ENCODE measurements at places on chromosomes 6 and 20.

- no peak for DNase-seq
Measured at GRCh38 chr6:166333172-166333995, 9.0 kb downstream of the SFT2D1 start.

DNA sequence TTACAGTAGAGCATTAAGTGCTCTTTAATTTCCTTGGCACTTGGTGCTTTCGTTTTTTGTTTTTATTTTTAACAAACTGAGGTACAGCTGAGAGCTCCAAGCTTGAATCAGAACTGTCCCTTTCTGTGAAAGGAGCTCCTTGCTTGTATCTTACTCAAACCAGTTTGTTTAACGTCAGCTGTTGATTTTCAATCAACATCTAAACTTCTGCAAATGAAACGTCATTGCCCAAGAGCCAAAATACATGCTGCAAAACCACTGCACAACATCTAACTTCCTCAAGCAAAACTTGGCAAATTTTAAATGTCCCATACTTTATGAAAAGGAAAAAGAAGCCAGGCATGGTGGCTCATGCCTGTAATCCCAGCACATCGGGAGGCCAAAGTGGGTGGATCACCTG, 15.2 kb downstream of the VNN2 start:
- DNase-seq: no peak

DNA sequence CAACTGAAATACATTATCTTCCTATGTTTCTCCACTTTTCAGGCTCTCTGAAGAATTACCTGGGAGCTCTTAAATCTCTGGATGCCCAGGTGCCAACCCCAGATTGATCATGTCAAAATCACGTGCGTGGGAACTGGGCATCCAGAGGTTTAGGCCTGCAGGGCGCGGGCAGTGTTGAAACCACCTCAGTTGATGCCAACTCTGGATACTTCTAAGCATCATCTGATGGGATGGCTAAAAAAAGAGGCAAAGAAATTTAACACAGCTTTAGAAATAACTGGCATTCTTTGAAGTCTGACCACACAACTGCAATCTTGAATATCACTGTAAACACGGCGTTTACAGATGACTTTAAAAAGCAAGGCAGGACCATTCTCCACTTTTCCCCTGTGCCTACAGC, 41.9 kb downstream of the PTGIS start:
- no peak for DNase-seq

DNA sequence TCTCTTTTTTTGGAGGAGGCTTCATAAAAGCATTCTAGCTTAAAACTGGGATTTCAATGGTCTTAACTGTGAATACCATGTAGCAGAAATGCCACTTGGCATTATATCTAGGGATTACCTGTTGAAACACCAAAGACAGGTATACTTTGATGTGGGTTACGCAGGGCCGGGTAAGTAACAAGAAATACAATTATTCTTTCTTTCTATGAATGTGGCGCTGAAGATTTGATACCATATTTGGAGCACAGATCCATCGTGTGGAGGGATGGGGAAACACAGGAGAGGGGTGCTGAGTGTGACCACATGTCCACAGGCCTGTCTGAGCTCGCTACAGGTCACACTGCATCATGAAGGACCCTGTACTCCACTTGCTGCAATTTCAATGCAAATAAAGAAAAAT, 257.8 kb downstream of the GMPR start:
- DNase-seq: no peak

DNA sequence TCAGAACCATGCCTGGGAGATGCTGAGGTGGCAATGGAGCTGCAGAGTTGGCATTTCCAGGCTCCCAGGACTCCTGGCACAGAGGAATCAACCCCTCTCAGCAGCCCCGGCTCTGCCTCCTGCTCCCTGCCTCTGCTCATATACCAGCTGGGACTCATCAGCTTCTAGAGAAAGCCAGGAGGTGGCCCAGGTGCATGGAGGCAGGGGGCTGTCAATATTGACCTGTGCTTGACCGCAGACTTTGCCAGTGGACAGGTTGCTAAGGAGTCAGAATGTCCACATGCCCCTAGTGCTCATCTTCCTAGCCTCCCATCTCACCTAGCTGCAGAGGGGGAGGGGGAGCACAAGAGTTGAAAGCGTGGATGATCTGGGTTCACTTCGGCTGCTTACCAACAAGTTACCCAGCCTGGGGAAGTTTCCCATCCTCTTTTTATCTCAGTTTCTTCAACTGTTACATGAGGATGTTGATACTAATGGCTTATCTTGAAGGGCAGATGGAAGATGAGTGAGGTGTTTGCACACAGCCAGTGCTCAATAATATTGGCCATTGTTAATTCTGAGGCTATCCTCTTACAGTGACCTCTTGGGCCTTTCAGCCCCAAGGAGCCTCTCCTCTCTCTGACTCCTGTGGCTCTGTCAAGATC, 9.2 kb upstream of the SCRT2 start:
- no peak for DNase-seq

DNA sequence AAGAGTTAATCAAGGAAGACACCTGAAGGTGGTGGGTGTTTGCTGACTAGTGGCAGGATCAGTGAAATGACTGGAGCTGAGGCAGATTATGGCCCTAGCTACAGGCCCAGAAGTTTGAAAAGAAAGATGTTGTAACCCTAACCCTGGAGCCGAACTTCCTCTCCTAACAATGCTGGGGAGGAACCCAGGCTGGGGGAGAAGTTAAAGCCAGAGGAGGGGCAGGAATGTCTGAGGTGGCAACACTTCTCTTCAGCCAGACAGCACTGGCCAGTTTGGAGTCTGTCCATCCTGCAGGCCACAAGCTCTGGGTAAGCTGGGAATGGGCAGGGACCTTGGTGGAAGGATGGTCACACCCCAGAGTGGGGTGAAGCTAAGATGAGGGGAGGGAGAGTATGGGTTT, at the start of gene LST1:
TSS of gene LST1 (plus strand) at position 270 of the 400 bp plus-strand sequence. CDS start 1,023 bp downstream, outside the sequence.
- DNase-seq: no peak

DNA sequence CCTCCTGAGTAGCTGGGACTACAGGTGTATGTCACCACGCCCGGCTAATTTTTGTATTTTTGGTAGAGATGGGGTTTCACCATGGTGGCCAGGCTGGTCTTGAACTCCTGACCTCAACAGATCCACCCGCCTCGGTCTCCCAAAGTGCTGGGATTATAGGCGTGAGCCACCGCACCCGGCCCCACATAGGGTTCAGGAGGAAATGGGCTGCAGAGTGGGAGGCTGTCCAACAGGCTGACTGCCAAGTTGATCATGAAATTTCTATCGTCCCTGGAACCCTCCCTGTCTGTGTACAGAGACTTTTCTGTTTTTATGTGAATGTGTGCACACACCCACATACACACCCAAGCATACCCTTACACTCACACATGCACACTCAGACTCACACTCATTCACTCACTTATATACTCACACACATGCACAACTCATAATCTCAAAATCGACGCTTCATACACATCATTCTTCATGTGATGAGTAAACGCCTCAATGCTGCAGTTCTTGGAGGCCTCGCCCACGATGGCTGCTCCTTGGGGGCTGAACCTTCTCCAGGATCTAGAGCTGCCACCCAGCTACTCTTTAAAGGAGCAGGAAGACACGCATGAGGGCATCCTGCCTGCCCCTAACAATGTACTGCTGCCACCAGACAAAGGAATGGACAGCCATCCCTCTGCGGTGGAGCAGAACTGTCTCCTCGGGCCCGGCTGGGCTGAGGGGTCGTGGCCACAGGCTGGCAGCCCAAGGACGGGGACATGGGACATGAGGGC, 35.6 kb downstream of the SUN5 start:
- DNase-seq: no peak

- no peak for DNase-seq
Measured at GRCh38 chr20:33896509-33896908, 85.4 kb downstream of the CHMP4B start.

- no peak for DNase-seq
Measured at GRCh38 chr6:168765752-168766151, 324.8 kb downstream of the SMOC2 start.

GRCh38 chr6:87181903-87182302, 26.5 kb downstream of the ZNF292 start:
- no peak for DNase-seq

GRCh38 chr20:48544402-48545339, 283.1 kb downstream of the PREX1 start:
- DNase-seq: no peak

DNA sequence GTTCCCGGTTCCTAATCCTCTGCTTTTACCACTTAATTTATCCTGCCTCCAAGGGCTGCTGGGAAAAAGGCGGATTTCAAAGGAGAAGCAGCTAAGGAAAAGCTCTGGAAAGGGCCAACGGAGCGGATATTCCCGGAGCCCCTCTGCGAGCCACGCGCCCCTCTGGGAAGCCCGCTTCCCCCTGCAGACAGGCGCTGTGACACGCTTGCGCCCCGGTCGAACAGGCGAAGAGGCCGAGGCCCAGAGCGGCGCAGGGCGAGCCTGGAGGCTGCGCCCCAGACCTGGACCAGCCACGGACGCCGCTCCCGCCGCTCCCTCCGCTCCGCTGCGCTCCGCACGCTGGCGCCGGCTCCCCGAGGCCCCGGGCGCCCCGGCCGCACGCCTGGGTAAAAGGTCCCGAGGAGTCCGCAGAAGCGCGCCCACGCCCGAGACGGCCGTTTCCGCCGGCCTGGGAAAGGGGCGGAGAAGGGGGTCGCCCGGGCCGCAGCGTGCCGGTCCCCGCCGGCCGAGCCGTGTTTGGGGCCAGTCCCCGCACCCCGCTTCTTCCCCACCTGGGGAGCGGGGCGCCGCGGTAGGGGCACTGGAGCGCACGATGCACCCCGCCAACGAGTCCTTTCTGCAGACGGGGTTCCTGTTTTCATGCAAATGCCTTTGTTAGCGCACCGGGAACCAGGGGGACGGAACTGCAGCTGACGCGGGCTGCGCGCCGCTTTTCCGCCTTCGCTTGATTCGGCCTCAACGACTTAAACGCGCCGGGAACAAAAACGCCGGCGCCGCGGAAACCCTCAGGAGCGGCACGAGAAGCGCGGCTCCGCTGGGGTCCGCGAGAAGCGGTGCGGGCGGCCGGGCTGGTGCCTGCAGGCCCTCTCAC, 91.9 kb upstream of the SIRPA start:
- DNase-seq: peak; percentile 35

GRCh38 chr6:39576556-39577303, 148.5 kb downstream of the KIF6 start:
- DNase-seq: no peak

DNA sequence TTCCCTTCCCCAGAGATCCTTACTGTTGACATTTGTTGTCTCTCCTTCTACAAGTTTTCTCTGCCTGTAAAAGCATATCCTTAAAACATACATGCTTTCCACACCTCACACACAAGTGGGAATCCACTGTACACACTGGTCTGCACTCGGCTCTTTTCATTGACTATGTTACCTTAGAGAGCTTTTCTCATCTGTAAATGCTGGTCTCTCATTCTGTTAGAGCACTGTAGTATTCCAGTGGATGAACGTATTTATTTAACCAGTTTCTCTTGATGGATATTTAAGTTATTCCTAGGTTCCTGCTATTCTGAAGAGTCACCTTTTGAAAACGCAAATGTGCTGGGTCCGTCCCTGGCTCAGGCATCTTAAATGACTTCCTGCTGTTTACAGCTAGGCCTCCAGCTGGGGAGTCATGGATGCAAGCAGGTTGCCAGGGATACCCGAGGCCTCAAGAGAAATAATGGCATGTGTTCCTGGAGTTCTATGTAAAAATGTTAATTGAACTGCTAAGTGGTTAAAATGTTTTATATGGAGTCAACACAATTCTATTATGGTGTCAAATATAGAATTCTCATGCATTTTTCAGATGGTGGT, 61.1 kb upstream of the TGM3 start:
- DNase-seq: peak; percentile 48

DNA sequence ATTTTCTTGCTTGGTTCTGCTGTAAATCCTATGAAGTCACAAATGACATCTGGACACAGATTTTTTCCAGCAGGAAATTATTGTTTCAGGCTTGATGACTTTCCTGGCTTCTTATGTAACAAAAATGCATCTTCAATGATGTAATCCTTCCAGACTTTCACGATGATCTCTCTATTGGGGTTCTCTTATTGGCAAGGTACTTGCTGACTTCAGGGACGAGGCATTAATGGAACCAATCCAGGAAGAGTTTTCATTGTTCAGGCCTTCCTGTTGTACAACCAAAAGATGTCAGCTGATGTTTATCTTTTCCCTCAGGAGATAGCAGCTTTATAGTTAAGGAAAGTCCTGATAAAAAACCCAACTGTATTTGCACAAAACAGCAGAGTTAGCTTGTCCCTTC, 118.5 kb upstream of the MMS22L start:
- peak; percentile 4 for DNase-seq

DNA sequence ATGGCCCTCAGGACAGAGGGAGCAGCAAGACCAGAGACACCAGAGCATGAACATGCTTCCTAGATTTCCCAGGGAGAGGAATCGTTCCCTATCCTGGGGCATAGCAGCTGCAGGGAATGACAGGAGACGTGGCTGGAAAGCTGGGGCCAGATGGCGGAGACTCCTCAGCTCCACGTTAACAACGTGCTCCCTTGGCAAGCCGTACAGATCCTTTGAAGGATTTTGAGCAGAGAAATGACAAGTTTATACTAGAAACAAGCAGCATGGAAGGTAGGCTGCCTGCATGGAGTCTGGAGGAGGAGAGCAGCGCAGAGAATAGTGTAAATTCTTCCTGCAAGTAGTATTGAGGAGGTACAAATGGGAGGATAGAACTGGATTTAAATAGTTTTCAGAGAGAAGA, 11.7 kb downstream of the MYLIP start:
- DNase-seq: no peak

DNA sequence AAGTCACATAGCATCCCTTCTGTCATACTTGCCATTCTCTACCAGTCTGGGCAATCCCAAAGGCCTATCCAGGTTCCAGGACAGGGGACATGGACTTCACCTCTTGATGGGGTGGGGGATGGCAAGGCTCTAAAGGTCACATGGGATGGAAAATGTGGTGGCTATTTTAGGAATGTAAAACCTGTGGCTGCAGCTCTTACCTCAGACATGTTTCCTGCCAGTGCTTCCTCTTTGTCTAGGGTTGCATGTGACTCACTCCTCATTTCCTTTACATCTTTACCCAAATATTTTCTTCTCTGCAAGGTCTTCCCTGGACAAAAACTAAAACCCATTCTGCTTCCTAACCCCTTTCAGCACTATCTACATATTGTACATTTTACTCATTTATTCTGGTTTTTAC, 135.7 kb downstream of the BTBD3 start:
- peak; percentile 48 for DNase-seq

DNA sequence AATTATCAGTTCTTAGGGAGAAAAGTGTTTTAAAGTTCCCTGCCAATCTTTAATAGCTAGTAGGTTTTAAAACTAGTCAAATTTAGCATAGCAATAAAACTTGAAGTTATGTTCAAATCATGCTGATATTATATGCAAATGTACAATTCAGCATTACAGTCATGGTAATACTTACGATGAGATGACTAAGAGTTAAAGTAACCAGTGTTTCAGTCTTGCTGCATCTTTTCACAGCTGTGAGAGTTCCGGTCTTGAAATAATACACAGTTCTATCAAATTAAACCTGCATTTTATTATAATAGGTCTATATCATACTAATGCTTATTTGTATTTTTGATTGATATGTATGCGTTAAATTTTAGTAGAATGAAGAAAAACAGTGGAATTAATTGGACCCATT, 26.1 kb downstream of the POPDC3 start:
- no peak for DNase-seq

- DNase-seq: no peak
Measured at GRCh38 chr20:41889126-41889843, 271.1 kb upstream of the CHD6 start.

GRCh38 chr20:39775110-39775509, 813.0 kb downstream of the DHX35 start:
- DNase-seq: peak; percentile 86

All from AG08395 (cell line).